ENCODE measurements at places on chromosomes 12 and 14.

DNA sequence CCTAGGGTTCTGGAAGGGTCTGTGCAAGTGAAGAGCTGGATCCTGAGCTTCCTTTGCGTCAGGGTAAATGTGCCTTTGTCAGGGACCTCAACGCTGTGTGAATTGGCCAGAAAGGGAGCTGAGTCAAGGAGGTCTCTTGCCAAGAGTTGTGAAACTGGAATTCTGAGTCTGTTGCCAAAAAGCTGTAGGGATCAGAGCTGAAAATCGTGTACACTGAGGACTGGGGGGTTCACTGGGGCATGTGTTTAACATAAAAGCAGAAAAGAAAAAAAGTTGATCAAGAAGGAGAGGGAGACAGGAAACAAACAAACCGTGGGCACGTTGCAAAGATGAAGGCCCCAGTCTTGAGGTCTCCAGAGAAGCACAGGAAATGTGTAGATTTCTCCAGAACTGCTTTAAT lies 1081.5 kb downstream of the VRK1 start:
- no peak for DNase-seq

GRCh38 chr14:61703342-61704129 lies 8.2 kb downstream of the HIF1A start:
- no peak for DNase-seq

DNA sequence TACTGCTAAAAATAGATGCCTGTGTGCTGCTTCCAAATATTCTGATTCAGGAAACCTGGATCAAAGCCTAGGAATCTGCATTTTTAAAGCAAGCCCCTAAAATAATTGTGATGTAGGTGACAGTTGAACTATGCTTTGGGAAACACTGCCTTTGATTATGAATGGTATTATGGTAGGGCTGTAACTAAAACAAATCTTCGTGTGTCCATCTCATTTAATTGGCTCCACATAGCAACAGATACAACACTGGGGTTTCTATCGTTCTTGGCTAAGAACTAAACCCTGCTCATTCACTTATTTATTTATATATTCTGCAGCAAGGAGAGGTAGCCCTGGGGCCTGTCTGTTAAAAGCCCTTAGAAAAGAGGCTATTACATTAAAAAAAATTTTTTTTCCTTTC lies 23.0 kb upstream of the ITGA5 start:
- DNase-seq, result no peak

GRCh38 chr12:29103539-29103974 lies 45.5 kb upstream of the FAR2 start:
- peak; percentile 51 for DNase-seq

DNA sequence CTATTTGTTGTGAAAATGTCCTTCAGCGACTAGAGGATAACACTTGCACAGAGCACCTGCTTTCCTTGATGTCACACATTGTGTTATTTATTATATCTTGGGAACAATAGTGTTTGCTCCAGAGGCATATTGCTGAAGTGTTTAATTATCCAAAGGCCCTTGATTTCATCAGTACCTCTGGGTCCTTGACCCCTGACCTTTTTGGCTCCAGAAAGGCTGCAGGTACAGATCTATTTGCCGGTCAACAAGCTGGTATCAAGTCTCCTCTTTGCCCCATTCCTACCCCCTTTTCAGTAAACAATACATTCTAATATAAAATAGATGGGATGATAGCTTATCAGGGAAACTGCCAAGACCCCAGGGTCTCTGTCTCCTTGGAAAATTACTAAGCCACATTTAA lies 206.8 kb downstream of the DACT1 start:
- DNase-seq, result no peak

GRCh38 chr14:64059454-64060198 lies 206.8 kb downstream of the SYNE2 start:
- DNase-seq, result no peak

GRCh38 chr14:65032319-65032718 lies 45.6 kb downstream of the FNTB start:
- no peak for DNase-seq

DNA sequence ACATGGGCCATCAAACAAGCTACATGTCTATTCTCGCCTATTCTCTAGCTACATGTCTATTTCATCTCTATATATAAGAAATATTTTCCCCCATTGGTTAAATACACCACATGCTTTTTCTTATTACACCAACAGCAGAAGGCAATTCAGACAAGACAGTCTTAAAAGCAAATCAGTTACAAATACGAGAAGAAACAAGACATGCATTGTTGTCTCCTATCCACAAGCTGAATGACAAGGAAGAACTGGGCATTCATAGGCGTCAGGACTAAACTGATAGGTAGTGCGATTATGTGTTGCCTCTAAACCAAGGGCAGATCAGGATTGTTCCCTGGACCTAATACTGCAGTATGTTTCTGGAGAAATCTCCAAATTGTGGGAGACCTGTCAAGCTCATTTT lies 19.4 kb downstream of the SLC2A13 start:
- DNase-seq, result no peak

GRCh38 chr12:95607642-95608041 lies 56.4 kb upstream of the USP44 start:
- DNase-seq, result no peak

- no peak for DNase-seq
Observed at GRCh38 chr14:105192866-105193731, 12.0 kb upstream of the NUDT14 start.

Measured in effector memory CD8-positive, alpha-beta T cell (primary cell).